Activated naive CD8-positive, alpha-beta T cell treated with anti-CD3 and anti-CD28 coated beads, Interleukin-2, amount 50 U/mL, for 24 hours (primary cell): ENCODE measurements at places on chromosomes 5 and 9.

DNA sequence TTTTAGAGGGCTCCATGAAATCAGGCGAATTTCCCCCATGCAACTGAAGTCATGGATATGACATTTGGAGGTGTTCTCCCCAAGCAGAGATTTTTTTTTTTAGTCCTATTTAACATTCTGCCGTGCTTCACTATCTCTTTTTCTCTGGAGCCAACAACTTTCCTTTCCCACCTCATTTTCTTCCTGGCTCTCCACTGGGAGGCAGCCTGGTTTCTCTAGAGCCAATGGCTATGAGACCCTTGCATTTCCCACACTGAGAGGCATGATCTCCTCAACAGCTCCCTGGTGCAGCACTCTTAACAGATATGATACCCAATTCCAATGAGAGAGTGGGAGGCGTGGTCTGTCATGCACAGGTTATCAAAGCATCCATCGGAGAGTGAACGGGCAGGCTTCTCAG lies 310.8 kb downstream of the DRD1 start:
- DNase-seq: no peak

- DNase-seq: no peak
These were observed 12.0 kb upstream of the NKX2-5 start for GRCh38 chr5:173247041-173247440.

GRCh38 chr9:126327006-126327713 lies 531 bp downstream of the MVB12B start:
- peak; percentile 25 for DNase-seq

DNA sequence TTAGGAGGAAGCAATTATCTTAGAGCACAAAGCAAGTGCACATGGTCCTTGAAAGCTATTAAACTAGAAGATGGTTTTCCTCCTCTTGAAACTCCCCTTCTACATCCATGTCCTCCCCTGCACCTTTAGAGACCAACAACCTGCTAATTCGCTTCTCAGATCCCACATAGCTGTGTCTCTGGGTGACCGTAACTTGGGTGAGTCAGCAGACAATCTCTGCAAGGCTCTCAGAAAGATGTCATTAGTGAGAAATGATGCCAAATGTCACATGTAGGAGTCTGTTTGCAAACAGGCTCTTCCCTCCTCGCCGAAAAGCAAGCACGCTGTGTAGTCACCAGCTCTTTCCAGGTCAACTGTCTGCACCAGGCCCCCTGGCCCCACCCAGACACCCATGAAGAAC lies 291.8 kb downstream of the SLIT3 start:
- DNase-seq: no peak

DNA sequence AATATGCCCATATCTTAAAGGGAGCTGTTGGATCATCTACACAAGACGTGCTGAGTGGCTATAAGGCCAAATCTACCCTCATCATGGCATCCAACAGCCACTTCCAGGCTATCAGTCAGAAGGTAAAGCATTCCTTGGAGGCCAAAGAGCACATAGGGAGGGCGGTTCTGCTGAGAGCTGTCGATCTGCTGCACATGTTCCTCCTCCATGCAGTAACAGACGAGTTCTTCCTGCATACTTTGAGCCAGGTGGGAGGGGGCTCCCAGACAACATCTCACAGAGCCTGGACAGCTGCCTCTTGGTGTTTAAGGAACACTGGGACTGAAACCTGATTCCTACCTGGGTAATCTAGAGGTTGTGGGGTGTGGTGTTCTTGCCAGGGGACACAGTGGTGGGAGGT lies 93.3 kb upstream of the RAI14 start:
- DNase-seq: no peak

- DNase-seq: no peak
These were observed 82.8 kb downstream of the COL5A1 start for GRCh38 chr9:134724202-134724911.

GRCh38 chr5:157444224-157444623 lies 15.8 kb upstream of the NIPAL4 start:
- DNase-seq: no peak

- DNase-seq: no peak
These were observed 30.0 kb downstream of the FGF18 start for GRCh38 chr5:171449426-171449825.

DNA sequence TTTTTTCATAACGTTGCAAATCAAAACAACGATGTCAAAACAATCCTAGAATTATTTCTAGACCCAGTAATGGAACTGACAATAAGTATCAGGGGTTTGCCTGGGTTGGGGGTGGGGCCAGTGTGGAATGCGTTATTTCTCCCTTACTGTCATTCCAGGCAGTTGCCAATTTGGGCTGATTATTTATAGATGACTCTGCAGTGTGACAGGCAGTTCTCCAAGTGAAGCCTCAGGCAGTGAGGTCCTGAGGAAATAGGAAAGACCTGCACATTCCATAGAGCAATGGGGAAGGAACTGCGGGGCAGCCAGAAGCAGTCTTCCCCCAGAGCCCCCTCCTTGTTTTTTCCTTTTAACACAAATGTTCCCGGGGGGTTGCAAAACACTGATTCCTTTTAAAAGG lies 179.0 kb downstream of the YTHDC2 start:
- no peak for DNase-seq

DNA sequence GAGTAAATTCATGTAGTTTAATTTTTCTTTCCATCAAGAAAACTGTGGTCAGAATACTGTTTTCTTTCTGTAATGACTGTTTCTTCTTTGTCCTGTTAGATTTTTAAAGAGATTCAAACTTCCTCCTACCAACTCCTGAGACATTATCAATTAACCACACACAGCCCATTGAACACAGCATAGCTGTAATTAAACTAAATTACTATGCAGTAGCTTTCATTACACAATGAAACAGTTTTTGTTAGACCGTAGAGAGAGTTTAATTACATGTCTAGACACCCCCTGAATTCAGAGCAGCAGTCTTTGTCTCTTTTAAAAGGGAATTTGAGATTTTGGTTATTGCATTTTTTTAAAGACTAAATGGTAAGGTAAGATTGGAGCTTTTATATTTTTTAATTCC lies 77.5 kb downstream of the STARD4 start:
- DNase-seq: no peak

DNA sequence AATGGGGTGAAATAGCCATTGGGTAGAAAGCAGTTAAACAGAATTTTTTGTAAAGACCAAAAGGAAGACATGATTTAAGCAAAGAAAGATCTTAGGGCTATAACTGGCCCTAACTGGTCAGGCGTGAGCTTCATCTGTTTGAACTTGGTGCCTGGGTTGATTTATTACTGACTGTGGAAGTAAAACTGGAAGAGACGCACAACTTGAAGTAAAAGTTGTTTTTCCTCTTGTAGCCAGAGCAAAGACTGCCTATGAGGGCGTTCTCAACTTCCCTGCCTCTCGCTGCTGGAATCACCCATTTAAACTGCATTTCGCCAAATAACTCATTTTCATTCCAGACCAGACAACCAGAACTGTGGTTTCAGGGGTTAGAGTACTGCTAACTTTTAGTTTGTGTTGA lies 1.5 kb downstream of the THBS4 start:
- DNase-seq: no peak

- no peak for DNase-seq
These were observed 32.4 kb downstream of the PCDHGC5 start for GRCh38 chr5:141521244-141521781.

GRCh38 chr5:63127054-63127453 lies 548.4 kb downstream of the LRRC70 start:
- DNase-seq: no peak

DNA sequence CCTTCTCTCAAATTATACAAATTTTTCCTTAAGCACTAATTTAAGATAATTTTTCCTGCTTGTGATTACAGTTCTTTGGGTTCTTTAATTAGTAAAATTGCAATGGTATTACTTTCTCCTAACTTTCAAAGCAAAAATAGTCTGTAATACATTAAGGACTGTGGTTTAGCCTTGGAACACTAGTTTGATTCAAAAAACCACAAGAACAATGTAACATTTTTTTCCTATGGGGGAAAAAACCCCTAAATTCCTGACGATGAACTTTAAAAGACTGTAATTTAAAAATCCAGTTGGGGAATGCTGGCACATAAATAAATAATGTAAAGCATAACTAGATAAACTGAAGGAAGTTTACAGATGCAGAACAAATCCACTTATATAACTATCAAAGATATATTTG lies 65.3 kb downstream of the CDC14B start:
- no peak for DNase-seq

DNA sequence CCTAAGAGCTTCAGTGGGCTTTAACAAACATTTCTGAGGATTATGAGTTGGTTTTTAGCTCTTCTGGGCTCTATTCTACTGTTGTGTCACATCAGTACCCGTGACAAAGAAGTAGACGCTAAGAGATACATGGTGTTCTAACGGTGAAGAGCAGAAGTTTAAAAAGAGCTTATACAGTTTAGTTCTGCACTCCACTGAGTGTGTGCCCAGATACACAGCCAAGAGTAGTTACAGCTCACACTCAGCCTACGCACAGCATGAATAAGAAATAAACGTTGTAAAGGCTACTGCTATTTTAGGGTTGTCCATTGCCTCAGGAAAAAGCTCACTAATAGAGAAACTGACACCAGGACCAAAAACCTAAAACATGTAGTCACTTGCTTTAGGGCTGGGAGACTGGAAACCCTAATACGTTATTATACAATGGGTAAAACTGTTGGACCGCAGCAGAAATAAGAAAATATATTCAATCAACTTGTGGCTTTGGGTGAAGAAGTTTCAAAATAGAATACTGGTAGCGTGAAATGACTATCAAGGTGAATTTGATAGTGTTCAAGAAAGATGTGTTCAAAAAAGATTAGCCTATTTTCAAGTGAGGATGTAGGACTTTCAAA lies 34.7 kb downstream of the PSIP1 start:
- no peak for DNase-seq

DNA sequence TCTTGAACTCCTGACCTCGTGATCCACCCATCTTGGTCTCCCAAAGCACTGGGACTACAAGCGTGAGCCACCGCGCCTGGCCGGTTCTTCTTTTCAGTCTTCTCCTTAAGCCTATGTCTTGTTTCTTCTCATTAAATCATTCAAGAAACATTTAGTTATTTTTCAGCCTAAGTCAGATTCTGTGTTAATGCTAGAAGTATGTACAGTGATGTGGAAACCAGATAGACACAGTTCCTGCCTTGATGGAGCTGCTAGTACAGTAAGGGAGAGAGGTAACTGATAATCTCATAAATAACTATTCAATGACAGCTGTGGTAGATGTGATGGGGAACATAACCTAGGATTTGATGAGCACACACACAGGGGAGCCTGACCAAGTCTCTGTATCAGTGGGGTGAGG lies 46.3 kb upstream of the NR3C1 start:
- DNase-seq: no peak

- DNase-seq: no peak
These were observed 48.3 kb downstream of the EHMT1 start for GRCh38 chr9:137666955-137667670.

GRCh38 chr5:36691696-36692371 lies 85.4 kb downstream of the SLC1A3 start:
- no peak for DNase-seq
